ENCODE measurements at places on chromosomes 5 and 9. TPM values are rescaled to one million over a fixed set of nuclear protein-coding genes. Genes with fewer than 3 reads are reported as not detected.
A peak's percentile ranks its signal among the peaks of the same experiment; 100 is the strongest.

Gene SPATA31C1
- total RNA-seq = 0.15 TPM

Gene FOXD4
- 0.22 TPM for total RNA-seq

GRCh38 chr9:3457175-3457574 is 68.6 kb downstream of the RFX3 start:
- no peaks in the 10 kb centered on the region for H3K36me3 ChIP-seq
- no peak overlapping the region for H3K27ac ChIP-seq
- no peaks in the 10 kb centered on the region for H3K4me1 ChIP-seq

Gene TNFSF8
- not detected for total RNA-seq

DNA sequence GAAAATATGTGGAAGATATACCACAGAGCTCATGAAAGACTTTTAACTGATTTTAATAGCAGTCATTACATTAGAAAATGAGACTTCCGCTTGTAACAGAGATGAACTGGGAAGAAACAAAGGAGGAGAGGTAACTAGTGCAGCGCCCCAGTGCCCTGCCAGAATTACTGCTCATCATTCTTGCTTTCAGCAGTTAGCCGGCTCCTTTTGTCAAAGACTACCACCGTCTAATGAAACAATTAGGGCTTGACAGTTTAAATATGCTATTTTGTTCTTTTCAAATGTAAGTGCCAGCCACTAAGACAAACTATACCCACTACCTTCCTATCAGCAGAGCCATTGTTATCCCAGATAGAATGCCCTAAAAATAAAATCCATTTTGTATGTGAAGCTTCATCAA is 328.4 kb downstream of the EFNA5 start:
- DNase-seq = no peak
- H3K4me1 ChIP-seq = no peaks in the 10 kb centered on the region
- H3K36me3 ChIP-seq = peaks cover 19% of the 10 kb centered on the region
- no peak overlapping the region for H3K4me3 ChIP-seq
- H3K27me3 ChIP-seq = no peaks in the 10 kb centered on the region

Gene HINT1
- 250 TPM for total RNA-seq

DNA sequence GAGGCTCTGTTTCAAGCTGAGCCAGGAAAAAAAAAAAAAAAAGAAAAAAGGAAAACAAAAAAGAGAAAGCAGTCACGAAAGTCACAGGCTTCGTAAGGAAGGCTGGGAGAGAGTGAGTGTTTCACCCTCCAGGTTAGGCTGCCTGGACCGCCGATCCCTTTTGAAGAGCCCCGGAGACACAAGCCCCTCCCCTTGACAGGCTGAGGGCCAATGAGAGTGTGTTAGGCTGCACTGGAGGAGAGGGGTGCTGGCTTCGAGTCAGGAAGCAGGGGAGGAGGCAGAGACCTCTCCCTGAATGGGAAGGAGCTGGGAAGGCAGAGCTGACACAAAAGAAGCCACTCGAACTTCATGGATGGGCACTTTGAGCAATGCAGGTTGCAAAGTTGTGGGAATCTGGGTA is at the start of gene NMUR2:
TSS of gene NMUR2 (minus strand) at position 135 of the 400 bp plus-strand sequence. CDS start 166 bp downstream, outside the sequence.
- H3K27ac ChIP-seq = no peak within 1 kb of the TSS
- H3K27me3 ChIP-seq = no peaks in the 10 kb centered on the region
- no peak within 1 kb of the TSS for H3K4me3 ChIP-seq
- peak; percentile 88 for DNase-seq

GRCh38 chr9:131031005-131031641 is 22.1 kb downstream of the LAMC3 start:
- no peaks in the 10 kb centered on the region for H3K4me1 ChIP-seq
- DNase-seq = no peak
- no peaks in the 10 kb centered on the region for H3K36me3 ChIP-seq
- H3K27me3 ChIP-seq = no peaks in the 10 kb centered on the region
- H3K4me3 ChIP-seq = no peak overlapping the region

DNA sequence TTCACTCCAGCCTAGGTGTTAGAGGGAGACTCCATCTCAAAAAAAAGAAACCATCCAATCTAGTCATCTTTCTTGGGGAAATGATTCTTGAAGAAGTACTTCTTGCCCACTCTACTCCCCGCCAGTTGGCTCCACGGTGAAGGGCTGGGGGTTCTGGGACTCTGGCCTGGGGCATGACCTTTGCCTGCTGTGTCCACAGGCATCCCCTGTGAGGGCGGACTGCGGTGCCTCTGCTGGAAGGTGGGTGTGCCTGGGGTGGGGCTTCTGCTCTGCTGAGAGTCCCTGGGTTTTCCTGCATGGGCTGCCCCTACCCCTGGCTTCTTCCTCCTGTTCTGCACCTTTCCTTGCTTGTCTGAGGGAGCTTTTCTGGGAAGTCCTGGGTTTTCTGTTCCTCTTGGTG is 3.5 kb downstream of the TBC1D13 start:
- peaks cover 4% of the 10 kb centered on the region for H3K36me3 ChIP-seq
- H3K4me1 ChIP-seq = no peaks in the 10 kb centered on the region
- H3K27ac ChIP-seq = no peak overlapping the region
- DNase-seq = no peak

DNA sequence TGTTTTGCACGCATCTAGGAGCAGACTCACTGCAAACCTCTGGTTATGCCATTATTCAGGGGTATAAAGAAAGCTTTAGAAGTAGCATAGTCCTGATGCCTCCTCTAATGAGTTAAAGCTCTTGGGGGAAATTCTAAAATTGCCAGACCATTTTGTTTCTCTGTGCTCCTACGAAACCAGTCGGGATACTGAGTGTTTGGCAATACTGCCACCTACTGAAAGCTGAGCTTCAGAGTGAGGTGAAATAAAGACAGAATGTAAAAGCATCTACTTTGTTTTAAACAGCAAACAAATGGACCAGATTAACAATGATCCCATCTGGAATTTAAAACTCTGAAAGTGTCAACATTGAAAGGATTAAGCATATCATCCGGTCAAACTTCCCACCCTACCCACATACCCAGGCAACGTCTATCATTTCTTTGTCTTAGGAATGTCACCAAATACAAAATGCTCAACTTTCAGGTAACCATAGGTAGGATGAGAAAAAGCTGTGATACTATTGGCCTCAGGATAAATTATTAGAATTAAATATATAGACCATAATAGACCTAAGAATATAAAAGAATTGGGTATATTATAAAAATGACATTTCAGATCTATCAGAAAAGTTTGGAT is 77.8 kb upstream of the SHISAL2B start:
- H3K4me3 ChIP-seq = no peak overlapping the region
- H3K27ac ChIP-seq = no peak overlapping the region
- H3K27me3 ChIP-seq = no peaks in the 10 kb centered on the region
- peak; percentile 36 for DNase-seq
- H3K4me1 ChIP-seq = no peaks in the 10 kb centered on the region
- no peaks in the 10 kb centered on the region for H3K36me3 ChIP-seq

Gene GCNT1
- total RNA-seq = 33.7 TPM

Gene CCNI2
- total RNA-seq = 0.57 TPM

DNA sequence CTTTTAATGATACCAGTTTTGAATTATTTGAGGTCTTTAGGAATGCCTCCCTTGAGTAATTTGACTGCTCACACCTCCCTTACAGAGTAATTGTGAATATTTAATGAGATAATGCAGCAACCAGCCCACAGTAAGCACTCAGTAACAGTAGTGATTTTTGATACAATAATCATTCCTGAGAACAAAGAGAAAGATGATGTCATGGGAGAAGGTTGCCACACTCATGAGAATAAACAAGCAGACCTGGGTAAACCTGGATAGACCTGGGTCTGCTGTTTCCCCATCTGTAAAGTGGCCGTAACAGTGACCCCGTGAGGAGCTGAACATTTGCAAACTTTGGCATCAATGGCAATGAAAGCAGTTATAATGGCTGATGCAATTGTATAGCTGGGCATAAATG is 4.2 kb downstream of the C1QTNF2 start:
- H3K4me1 ChIP-seq = no peaks in the 10 kb centered on the region
- no peak overlapping the region for H3K4me3 ChIP-seq
- no peak overlapping the region for H3K27ac ChIP-seq

DNA sequence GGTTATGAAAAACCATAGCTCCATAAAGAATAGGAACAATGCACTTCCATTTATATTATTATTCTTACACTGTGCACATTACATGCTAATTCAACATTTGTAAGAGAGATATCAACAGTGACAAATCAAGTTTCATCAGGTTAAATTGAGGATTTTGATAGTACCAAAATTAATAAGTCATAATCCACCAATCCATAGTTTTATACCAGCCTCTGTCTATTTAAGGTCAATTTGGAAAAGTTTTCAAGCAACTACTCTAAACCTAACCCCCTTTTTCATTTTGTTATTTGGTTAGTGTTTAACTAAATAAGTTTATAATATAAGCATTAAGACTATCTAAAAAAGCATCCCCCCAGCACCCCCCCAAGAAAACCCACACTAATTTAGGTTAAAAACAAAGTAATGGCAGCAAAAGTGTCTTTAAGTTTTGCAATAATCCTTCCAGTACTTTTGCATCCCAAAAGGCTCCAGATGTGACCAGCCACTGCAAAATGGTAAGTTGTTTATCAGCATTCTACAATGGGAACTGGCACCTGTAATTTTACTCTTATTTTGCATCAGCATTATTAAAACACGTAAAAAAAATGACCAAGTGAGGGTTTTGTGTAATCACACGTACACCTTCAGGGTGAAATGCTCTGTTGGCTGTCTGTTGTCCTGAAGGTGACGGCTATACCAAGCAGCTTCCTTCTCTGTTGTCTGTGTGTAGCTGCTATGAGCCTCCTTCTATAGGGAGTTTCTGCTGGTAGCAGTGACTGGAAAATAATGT is 36.8 kb upstream of the SSBP2 start:
- DNase-seq = no peak
- peak overlapping the region; percentile 21 for H3K27ac ChIP-seq
- peaks cover 6% of the 10 kb centered on the region for H3K4me1 ChIP-seq
- no peaks in the 10 kb centered on the region for H3K27me3 ChIP-seq
- no peak overlapping the region for H3K4me3 ChIP-seq

DNA sequence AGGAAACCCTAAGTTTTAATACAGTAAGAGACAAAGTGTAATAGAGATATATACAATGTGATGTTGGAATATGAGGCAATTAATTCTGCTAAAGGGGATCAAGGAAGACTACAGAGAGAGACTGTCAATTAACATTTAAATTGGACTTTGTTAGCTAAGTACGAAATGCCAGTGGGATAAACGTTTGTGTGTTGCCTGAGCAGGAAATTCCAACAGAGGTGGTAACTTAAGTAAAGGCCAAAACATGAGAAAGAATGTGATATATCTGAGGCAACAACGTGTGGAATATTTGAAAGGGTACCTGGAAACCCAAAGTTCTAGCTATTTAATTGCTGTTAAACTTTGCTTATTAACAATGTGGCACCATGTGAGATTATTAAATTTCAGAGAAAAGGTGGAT is 1666.9 kb upstream of the WWC1 start:
- H3K36me3 ChIP-seq = peaks cover 4% of the 10 kb centered on the region
- no peaks in the 10 kb centered on the region for H3K27me3 ChIP-seq
- H3K27ac ChIP-seq = peak overlapping the region; percentile 65
- no peak for DNase-seq
- H3K4me3 ChIP-seq = no peak overlapping the region
